Effector memory CD4-positive, alpha-beta T cell (primary cell): ENCODE measurements at places on chromosomes 12 and 14.

GRCh38 chr12:94670075-94670474 lies 19.7 kb upstream of the TMCC3 start:
- no peak for DNase-seq

DNA sequence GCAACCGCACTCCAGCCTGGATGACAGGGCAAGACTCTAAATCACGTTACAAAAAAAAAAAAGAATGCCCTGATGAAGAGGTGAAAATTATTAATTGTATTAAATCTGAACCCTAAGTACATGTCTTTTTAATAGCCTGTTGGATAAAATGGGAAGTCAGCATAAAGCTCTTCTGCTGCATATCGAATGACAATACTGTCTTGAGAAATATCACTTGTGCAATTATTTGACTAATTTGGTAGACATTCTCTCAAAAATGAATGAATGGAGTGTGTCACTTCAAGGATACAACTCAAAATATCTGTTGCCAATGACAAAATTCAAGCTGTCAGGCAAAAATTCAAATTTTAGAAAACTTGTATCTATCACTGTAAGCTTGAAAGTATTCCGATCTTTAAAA lies 38.9 kb downstream of the DNAI7 start:
- no peak for DNase-seq

GRCh38 chr12:2797721-2798418 lies 3.1 kb downstream of the FKBP4 start:
- DNase-seq = no peak

GRCh38 chr12:67968321-67968720 lies 20.9 kb upstream of the IFNG-AS1 start:
- no peak for DNase-seq

GRCh38 chr14:92800525-92800924 lies 6.4 kb downstream of the GOLGA5 start:
- no peak for DNase-seq
